NK-92 treated with Interleukin-12 subunit alpha and Interleukin-12 subunit beta, amount 100 ng/mL, for 24 hours (cell line): ENCODE measurements at places on chromosomes 3 and 15.

GRCh38 chr3:186964616-186965015 is 34.3 kb downstream of the ST6GAL1 start:
- DNase-seq = no peak

GRCh38 chr3:122415762-122416654 is at the start of gene WDR5B:
Gene WDR5B, minus strand, starts transcription at chr3:122416062. Its CDS starts 534 bp downstream, at chr3:122415528.
- DNase-seq = no peak

- no peak for DNase-seq
Measured at GRCh38 chr3:68802111-68802870, 130.1 kb downstream of the TAFA4 start.

GRCh38 chr3:127373441-127374085 is 85.7 kb upstream of the PRR20G start:
- no peak for DNase-seq
